NCI-H526 treated with DMSO at 0.1 percent for 48 hours (cell line): ENCODE measurements at places on chromosomes 4 and X.

- no peak for DNase-seq
These were observed 67.3 kb upstream of the VBP1 start for GRCh38 chrX:155148724-155149537.

DNA sequence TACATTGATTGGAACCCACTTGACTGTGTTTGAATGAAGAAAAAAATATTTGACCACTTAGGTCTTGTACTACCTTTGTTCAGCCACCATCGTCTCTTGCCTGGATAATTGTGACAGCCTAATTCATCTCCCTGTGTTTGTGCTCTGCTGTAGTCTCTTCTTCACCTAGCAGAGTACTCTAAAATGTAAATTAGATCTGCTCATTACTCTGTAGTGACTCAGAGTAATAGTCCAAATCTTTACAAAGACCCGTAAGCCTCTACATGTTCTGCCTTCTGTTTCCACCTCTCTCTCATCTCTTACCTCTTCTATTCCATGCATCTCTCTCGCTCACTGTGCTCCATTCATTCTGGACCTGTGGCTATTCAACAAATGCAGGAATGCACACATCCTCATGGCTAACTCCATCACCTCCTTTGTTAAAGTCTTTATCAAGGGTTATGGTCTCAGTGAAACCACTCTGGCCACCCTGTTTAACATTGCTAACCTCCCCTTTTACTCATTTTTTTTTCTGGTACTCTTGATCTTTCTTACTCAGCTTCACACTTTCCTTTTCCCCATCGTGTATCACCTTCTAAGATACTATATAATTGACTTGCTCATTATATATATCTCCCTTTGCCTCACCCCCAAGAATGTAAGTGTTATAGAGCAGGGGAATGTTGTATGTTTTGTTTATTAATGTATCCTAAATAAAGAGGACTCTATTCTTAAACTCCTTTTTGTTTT is 98.4 kb downstream of the STIM2 start:
- no peak for DNase-seq

GRCh38 chr4:162921178-162921785 is 245.4 kb downstream of the NAF1 start:
- no peak for DNase-seq

DNA sequence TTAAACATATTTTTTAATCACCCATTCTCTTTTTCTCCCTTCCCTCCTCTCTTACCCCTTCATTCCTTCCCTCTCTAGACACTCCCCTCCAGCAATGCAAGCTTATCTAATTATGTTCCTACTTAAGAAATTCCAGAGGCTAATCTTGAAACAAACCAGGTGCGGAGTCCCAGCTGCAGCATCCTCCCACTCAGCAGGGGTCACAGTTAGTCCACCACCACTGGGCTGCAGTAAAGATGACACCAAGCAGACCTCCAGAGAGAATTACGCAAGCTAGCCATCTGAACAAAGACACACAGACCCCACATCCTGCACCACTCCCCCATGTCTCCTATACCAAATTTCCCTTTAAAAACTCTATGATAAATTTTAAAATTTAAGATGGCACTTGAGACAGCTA is 13.9 kb upstream of the SEC24B start:
- DNase-seq, result no peak

DNA sequence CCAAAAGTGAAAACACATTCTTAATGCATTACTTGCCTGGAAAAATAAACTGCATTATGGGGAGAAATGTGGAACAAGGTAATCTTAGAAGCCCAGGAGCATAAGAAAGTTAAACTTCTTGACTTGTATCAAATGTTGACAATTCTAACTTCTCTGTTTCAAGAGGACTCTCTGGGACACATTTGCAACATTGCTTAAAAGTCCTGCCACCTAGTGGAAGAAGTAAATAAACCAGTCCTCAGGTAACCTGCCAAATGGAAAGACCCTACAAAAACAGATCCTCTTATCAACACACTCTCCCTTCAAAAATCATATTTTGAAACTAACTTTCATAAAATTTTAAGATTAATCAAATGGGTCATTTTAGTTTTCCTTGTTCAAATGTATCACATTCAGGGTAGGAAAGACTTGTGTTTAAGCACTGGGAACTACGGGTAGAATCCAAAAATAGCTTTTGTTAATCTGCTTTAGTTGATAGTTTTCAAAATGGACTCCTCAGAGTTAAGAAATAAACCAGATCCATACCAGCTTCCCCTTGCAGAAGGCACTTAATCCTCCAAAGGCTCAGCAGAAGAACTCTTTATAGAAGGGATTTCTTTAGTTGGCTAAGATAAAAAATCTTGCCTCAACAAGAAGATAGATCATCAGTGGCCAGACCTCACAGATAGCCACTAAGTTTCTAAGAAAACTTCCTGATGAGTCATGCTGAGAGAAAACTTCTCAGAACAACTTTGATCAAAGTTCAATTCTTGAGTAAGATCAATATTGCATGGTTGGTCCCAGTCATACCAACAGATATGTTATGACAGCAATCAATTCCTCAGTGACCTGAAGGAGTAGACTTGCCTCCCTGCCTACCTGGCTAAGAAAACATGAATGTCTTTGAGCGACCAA is 141.7 kb downstream of the HHIP start:
- peak; percentile 32 for DNase-seq

GRCh38 chrX:138034136-138034535 is 468.2 kb downstream of the ZIC3 start:
- no peak for DNase-seq

DNA sequence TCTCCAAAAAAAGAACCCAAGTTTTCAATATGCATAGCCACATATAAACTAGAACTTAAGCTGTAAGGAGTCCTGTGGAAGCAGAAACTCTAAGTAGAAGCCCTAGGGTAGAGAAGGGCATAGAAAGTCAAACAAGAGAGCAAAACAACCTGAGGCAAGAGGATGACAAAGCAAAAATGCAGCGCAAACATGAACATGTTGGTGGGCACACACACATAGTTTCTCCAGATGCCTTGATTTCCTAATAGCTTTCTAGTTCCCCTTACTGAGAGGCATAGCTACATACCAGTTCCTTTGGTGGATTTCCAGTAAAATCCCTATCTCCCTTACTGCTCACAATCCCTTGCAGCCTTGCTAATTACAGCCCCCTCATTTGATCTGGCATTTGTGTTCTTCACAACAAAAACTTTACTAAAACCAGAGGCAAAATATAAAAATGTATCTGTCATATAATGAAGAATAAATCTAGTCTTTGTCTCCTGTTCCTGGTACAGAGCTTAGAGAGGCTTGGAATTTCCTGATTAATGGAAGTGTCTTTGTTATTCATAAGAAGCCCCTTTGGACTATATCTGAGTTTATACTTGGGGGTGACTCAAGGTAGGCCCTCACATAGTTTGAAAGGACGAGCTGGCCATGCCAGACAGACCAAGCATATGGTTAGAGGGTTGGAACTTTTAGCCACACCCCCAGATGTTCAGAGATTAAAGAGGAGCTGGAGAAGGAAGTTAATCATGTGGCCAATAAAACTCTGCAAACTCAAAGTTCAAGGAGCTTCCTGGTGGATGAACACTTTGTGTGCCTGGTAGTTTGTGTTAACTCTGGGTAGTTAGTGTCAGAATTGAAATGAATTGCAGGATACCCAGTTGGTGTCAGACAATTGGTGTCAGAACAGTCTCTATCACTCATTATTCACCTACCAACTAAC is 52.7 kb upstream of the ZCCHC13 start:
- DNase-seq, result no peak

DNA sequence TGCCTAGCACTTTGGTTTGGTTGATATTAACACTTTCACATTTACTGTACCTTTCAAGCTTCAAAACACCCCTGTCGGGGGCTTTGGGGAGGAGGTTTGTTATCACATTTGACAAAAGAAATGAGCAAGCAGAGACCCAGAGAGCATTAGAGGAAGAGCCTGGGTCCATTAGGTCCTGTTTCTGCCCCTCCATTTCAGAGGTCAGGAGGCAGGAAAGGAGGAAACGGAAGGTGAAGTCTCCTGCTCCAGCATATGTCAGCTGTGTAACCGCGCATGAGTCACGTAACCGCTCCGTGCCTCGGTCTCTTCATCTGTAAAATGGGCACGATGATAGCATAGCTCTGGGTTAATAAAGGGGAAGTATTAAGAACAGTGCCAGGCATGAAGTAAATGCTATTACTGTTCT is 201.9 kb upstream of the BCOR start:
- DNase-seq, result no peak

DNA sequence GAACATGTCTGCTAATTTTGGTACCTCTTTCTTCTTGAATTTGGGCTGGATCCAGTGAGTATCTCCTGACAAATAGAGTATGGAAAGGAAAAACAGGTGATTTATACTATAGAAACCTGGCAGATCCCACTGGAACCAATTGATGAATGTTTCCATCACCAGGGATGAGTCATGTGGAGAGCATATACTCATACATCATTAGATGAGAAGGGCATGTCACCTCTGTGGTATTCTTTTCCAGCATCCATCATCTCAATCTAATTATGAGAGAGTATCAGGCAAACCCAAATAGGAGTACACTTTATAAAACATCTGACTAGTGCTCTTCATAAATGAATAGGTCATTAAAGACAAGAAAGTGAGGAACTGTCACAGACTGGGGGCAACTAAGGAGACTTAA is 90.7 kb downstream of the CLDN22 start:
- DNase-seq, result no peak

GRCh38 chr4:151858356-151858755 is 97.5 kb upstream of the GATB start:
- no peak for DNase-seq

- no peak for DNase-seq
These were observed 24.6 kb upstream of the ANTXR2 start for GRCh38 chr4:80097400-80098177.

- no peak for DNase-seq
These were observed 85.2 kb downstream of the ACOX3 start for GRCh38 chr4:8355306-8355705.

DNA sequence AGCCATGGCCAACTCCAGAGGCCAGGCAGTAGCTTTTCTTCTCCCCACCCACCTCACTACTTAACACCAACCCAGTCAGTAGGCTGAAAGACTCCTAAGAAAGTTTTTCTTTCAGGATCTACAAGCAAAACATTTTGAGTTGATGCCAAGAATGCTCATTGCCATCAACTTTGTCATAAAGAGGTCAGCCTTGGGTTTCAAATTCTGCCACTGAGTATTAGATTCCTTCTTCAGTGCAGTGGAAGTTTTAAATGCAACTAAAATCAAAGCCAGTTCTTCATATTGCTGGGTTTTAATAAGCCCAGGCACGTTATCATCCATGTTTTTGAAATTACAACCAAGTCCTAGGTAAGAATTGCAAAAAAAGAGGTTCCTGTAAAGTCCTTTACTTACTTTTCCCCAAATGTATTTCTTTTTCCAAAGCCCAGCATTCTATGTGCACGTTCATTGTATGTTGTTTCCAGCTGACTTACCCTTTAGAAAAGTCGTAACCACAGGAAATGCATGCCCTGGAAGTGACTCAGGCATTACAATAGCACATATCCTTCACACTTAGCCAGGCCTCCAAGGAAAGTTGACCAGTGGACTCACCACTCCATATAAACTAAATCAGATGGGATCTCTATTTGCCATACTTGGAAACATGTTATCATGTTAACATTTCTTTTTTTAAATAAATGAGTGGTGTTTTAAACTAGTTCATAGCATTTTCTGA is 229.9 kb downstream of the SOX3 start:
- DNase-seq, result no peak

DNA sequence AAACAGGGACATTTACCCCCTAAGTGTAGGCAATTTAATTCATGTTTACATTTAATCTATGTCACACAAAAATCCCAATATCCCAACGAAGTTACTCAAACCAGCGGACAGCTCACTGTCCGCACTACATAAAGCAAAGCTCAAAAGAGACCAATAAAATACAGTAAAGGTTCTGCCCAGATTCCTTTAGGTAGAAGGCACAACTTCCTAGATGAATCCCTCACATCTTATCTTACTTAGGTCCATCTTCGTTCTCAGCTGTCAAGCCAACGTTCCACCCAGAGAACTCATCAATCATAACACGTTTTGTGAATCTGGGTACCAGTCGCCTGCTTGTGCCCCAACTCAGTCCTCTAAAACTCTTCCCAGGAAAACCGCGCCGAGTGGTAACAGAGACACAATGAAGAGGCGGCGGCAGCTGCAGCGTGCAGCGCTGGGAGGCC is 1.7 kb downstream of the HNRNPDL start:
- DNase-seq, result no peak

DNA sequence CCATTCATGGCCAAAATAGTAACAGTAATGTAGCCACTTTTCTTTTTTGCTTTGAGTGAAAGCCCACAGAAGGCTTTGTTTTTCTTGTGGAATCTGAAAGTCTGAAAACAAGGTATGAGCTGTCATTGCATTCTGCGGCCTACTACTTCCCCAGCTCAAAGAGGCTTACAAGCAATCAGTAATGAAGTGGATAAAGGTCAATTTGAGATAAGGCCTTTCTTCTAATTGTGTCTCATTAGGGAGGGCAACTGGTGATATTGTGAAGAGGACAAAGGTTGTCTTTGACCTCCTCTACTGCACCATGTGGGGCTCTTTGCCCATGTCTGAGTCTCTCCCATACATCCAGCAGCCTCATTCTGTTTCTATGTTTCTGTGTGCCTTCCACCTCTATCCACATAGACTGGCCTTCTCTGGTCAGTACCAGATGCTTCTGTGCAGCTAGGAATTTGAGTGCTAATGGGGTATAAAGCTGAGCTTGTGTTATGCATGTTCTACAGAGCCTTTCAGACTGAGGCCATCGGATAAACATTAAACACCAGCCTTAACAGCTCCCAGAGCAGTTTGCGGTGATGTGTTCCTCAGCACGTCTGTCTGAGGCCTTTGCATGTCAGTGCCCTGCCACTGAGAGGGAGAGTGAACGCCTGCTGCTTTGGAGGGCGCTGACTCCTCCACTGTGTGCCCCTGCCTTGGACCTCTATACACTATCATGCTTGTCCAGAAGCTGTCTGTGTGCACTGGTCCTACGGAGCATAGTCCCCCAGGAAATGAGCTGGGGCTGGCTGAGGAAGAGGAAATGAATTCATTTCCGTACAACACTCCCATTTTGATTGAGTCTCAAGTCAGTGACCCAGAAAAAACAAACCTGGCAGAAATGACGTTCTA is 80.2 kb downstream of the SH2D1A start:
- DNase-seq, result no peak

- no peak for DNase-seq
These were observed 2.6 kb downstream of the LHFPL1 start for GRCh38 chrX:112677167-112677566.

- no peak for DNase-seq
These were observed 760.2 kb upstream of the AGA start for GRCh38 chr4:178202422-178202821.

DNA sequence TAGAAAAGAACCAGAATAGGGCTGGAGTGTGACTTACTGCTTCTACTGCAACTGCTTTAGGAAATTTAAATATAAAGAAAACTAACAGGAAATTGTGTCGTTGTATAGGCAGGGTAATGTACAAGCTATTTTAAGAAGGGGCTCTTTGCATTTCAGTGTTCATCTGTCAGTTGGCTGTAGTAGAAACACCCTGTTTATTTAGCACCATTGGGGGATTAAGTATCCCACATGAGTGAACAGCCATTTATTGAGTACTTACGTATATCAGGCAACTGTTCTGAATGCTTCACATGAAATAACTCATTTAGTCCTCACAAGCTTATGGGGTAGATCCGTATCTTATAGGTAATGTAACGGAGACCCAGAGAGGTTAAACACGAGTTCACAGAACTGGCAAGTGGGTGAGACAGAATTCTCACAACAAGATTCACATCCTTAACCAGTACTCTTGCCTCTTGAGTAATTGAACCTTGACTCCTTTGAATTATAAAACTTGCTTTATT is 23.9 kb downstream of the STIM2 start:
- DNase-seq, result no peak
